ENCODE measurements at places on chromosomes 3 and 15.

DNA sequence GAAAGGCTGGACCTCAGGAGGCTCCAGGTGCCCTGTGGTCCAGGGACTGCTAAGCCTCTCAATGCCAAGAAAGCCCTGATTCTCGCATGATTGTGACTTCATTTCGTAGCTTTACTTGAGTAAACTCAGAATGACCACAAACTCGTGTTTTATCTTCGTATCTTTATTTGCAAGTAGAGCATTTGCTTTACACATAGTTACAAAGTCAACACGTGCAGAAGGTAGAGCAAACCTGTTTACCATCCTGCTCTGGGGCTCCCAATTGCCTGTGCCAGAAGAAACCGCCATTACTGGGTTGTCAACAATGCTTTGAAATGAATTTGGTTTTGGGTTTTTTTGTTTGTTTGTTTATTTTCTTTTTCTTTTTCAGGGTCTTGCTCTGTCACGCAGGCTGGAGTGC is 5.8 kb upstream of the MESP1 start:
- DNase-seq, result no peak

GRCh38 chr3:39907981-39908380 is 98.6 kb downstream of the MYRIP start:
- DNase-seq, result no peak

DNA sequence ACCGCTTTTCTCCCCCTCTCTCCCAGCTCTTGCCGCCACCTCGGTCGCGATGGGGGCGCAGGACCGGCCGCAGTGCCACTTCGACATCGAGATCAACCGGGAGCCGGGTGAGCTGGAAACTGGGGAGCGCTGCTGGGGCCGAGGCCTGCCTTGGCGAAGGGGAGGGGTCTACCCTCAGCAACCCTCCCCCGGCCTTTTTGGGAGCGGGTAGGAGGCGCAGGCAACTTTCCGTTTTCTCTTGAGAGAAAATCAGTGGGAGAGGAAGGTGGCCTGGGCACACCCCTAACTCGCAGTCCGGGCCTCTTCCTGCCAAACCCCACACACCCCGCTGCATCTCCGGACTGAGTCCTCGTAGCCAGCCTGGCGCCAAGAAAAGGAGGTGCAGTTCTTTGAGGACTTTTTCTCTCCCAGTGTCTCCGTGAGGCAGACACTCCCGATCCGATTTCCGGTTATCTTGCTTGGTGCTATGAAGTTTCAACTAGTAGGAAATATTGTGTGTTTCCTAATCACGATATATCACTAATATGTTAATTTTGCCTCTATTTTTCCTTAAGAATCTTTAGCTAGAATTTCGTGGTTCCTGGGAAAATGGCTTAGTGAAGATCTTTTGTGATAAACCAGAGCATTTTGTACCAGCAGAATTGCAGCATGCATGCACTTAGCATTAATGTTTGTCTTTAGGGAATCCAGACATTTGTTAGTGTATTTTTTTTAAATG is 631 bp downstream of the NKTR start:
- DNase-seq, result peak; percentile 67

- DNase-seq, result no peak
These were observed 148.9 kb upstream of the PEX5L start for GRCh38 chr3:180185650-180186049.

DNA sequence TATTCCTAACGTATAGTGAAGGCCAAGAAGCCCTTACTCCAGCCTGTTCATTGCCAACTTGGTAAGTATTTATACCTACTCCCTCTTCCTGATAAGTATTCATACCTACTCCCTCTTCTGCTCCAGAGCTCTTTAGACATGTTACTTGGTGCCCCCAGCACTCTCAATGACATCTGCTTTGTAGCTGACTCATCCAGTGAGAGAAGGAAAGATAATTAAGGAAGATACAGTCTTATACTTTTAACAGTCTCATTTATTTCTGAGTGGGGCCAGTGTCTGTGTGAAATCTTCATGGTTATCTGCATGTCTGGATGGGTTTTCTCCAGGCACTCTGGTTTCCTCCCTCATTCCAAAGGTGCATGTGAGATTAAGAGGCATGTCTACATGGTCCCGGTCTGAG is 698.7 kb downstream of the FHIT start:
- DNase-seq, result no peak

GRCh38 chr3:194265505-194265892 is 85.6 kb downstream of the CPN2 start:
- DNase-seq, result peak; percentile 94

GRCh38 chr3:49352890-49353421 is 5.2 kb downstream of the GPX1 start:
- no peak for DNase-seq

- no peak for DNase-seq
These were observed 72.1 kb downstream of the ADAM10 start for GRCh38 chr15:58677426-58677825.

DNA sequence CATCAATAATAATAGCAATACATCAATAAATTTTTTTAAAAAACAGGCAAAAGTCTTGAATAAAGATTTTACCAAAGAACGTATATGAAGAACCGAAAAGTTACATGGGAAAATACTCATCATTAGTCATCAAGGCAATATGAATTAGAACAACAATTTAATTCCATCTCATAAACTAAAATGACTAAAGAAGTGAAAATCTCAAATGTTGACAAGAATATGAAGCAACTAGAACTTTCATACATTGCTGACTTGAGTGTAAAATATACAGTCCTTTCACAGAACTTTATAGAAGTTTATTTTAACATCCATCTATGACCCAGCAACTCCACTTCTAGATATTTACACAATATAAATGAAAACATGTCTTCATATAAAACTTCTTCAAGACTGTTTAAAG is 35.3 kb upstream of the ABHD10 start:
- no peak for DNase-seq

- DNase-seq, result peak; percentile 57
These were observed 23.0 kb downstream of the CMTM7 start for GRCh38 chr3:32414522-32415202.

GRCh38 chr3:194130188-194130587 is 5.8 kb upstream of the HES1 start:
- DNase-seq, result no peak

GRCh38 chr3:117616227-117616626 is 906.6 kb downstream of the TUSC7 start:
- no peak for DNase-seq

- no peak for DNase-seq
These were observed 1357.1 kb upstream of the CADM2 start for GRCh38 chr3:83601704-83602103.

- DNase-seq, result no peak
These were observed 40.6 kb downstream of the ARNT2 start for GRCh38 chr15:80444680-80445251.

- no peak for DNase-seq
These were observed 148.5 kb downstream of the OTOL1 start for GRCh38 chr3:161644891-161645635.

- DNase-seq, result no peak
These were observed 67.4 kb downstream of the RHCG start for GRCh38 chr15:89429023-89429422.

GRCh38 chr3:2958551-2958950 is 151.6 kb downstream of the IL5RA start:
- no peak for DNase-seq

- DNase-seq, result peak; percentile 89
These were observed 832 bp downstream of the TGFBR2 start for GRCh38 chr3:30607032-30607833.

Measured in heart left ventricle (tissue), 16 donors.